ENCODE measurements at places on chromosomes 2 and 18. TPM values are rescaled to one million over a fixed set of nuclear protein-coding genes. Genes with fewer than 3 reads are reported as not detected.
A peak's percentile ranks its signal among the peaks of the same experiment; 100 is the strongest.

GRCh38 chr2:1427086-1427485 is 13.8 kb downstream of the TPO start:
- no peaks in the 10 kb centered on the region for H3K27me3 ChIP-seq
- H3K27ac ChIP-seq, result no peak overlapping the region
- no peaks in the 10 kb centered on the region for H3K4me1 ChIP-seq
- DNase-seq, result no peak
- no peak overlapping the region for H3K4me3 ChIP-seq
- H3K36me3 ChIP-seq, result no peaks in the 10 kb centered on the region

GRCh38 chr2:240774856-240775255 is 45.2 kb downstream of the KIF1A start:
- no peak overlapping the region for H3K4me3 ChIP-seq
- no peaks in the 10 kb centered on the region for H3K27me3 ChIP-seq
- peaks cover 23% of the 10 kb centered on the region for H3K36me3 ChIP-seq
- H3K27ac ChIP-seq, result no peak overlapping the region

DNA sequence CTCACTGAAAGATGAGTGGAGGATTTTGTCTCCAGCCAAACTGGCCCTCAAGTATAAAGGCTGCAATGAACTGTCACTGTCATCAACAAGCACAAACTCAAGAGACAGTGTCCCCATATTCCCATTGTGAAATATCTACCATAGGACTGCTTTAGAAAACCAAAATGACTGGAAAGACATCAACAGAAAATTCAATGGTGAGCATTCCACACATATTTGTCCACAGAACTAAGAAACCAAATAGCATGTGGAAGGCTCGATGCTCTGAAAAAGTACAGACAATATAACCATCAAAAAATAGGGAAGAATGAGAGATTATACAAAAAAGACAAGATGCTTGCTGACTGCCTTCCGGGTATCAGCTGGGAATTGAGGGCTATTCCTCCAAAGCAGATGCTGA is 37.6 kb downstream of the TGFBRAP1 start:
- no peaks in the 10 kb centered on the region for H3K27me3 ChIP-seq
- no peak overlapping the region for H3K27ac ChIP-seq
- no peak overlapping the region for H3K4me3 ChIP-seq
- H3K36me3 ChIP-seq, result peaks cover 10% of the 10 kb centered on the region
- DNase-seq, result no peak

- H3K27me3 ChIP-seq, result no peaks in the 10 kb centered on the region
- H3K27ac ChIP-seq, result no peak overlapping the region
- no peak overlapping the region for H3K4me3 ChIP-seq
- no peaks in the 10 kb centered on the region for H3K4me1 ChIP-seq
- DNase-seq, result peak; percentile 27
- H3K36me3 ChIP-seq, result no peaks in the 10 kb centered on the region
Observed at GRCh38 chr2:43818761-43819160, 19.9 kb downstream of the ABCG5 start.

- H3K4me1 ChIP-seq, result peaks cover 7% of the 10 kb centered on the region
- DNase-seq, result no peak
Observed at GRCh38 chr18:56716692-56717146, 65.6 kb downstream of the WDR7 start.

DNA sequence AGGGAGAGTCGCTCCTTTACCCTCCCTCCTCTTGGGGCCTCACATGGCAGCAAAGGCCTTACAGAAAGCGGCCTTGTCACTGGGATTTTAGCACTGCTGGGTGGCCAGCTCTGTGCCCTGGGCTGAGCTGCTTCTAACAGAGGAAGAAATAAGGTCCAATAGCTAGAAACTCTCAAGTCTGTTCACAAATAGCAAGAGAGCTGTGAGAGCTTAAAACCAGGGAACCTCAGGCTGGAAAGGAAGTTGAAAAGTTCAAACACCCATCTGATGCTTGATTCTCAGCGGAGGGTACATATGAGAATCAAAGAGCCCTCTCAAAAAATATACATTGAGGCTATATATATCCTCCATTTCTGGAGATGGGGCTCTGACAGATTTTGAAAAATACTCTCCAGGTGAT is 54.7 kb downstream of the ST6GAL2 start:
- H3K27ac ChIP-seq, result no peak overlapping the region
- no peak overlapping the region for H3K4me3 ChIP-seq
- no peaks in the 10 kb centered on the region for H3K27me3 ChIP-seq
- no peaks in the 10 kb centered on the region for H3K4me1 ChIP-seq
- no peaks in the 10 kb centered on the region for H3K36me3 ChIP-seq

DNA sequence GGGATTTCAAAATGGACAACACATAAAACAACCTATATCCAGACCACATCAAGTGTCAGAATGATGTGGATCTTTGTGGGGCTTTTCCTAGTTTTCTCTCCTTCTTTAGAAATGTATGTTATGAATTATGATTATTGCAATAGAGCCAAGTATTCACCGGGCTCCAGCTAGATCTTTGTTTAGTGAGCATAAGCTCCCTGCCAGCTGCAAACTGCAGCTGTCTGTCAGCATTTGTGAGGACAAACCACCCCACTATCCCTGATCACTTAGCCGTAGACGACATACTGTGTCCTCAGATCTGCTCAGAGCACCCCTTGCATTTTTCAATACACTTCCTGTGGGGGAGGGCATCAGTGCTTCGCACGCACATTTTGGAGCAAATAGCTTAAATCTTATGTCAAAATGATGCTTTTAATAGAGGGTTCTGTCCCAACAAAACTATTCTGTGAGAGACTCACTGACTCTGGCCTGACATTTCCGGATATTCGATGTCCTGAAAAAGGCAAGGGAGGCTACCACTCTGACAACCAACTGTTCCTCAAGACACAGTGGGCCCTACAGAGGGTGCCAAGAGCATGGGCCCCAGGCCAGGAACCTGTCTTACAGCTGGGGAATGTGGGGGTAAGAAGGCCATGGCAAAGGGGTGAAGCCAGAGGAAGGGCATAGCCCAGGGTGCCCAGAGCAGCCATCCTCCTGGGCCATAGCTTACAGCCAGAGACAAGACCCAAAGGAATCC is 346.0 kb downstream of the ARHGAP15 start:
- H3K27me3 ChIP-seq, result no peaks in the 10 kb centered on the region
- H3K4me3 ChIP-seq, result no peak overlapping the region
- H3K4me1 ChIP-seq, result peaks cover 24% of the 10 kb centered on the region
- H3K36me3 ChIP-seq, result no peaks in the 10 kb centered on the region
- peak overlapping the region; percentile 53 for H3K27ac ChIP-seq
- DNase-seq, result no peak

The CRYGC gene
- not detected for total RNA-seq

The CACNB4 gene
- total RNA-seq, result 4.5 TPM

- no peak for DNase-seq
- H3K27ac ChIP-seq, result no peak overlapping the region
- no peaks in the 10 kb centered on the region for H3K4me1 ChIP-seq
- no peak overlapping the region for H3K4me3 ChIP-seq
- no peaks in the 10 kb centered on the region for H3K36me3 ChIP-seq
Observed at GRCh38 chr18:68147728-68148127, 567.2 kb downstream of the TMX3 start.

The MC2R gene
- total RNA-seq, result not detected

The SERPINB11 gene
- total RNA-seq, result not detected

- peaks cover 9% of the 10 kb centered on the region for H3K4me1 ChIP-seq
- DNase-seq, result no peak
- no peak overlapping the region for H3K4me3 ChIP-seq
Observed at GRCh38 chr2:177398290-177398683, 5.7 kb downstream of the AGPS start.

The REG3A gene
- total RNA-seq, result not detected

All from tibial nerve (tissue), 4 donors.